Esophagus mucosa (tissue), 1 donor: ENCODE measurements at places on chromosomes 1 and 21.
A peak's percentile ranks its signal among the peaks of the same experiment; 100 is the strongest.

- ATAC-seq = no peak
Observed at GRCh38 chr1:32622806-32623681, 27.3 kb downstream of the ZBTB8OS start.

DNA sequence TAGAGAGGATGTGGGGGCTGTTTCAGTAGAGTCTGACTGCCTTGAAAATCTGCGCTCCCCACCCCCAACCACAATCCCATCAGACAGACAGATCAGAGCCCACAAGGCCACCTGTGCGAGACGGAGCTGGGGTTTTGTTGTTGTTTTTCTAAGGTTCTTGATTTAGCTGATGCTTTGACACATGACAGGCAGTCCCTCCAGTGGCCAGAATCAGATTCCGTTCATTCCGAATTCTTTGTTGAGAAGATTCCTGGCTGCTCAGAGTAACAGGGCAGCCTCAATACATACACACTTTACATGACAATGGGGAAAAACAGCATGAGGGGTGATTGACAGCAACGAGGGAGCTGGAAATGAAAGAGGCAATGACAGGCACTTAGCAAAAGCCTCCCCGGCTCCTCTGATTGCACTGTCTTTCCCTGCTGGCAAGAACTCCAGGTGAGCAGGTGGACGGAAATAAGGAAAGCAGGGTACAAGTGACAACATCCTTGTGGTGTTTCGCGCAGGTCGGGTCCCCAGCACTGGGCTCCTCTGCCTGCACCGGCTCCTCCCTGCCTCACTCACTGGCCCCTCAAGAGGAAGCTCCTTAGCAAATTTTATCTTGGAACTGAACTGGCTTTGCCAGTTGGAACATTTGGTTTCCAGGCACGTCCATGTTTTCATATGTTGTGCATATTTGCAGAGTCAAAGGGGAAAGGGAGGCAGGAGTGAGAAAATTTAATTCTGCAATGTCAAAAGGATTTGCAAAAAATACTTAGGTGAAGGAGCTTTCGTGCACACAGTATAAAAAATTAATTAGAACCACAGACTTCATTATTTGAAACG lies 148.7 kb downstream of the PGBD5 start:
- ATAC-seq = no peak

GRCh38 chr1:30535595-30536325 lies 187.6 kb downstream of the MATN1 start:
- ATAC-seq = no peak

DNA sequence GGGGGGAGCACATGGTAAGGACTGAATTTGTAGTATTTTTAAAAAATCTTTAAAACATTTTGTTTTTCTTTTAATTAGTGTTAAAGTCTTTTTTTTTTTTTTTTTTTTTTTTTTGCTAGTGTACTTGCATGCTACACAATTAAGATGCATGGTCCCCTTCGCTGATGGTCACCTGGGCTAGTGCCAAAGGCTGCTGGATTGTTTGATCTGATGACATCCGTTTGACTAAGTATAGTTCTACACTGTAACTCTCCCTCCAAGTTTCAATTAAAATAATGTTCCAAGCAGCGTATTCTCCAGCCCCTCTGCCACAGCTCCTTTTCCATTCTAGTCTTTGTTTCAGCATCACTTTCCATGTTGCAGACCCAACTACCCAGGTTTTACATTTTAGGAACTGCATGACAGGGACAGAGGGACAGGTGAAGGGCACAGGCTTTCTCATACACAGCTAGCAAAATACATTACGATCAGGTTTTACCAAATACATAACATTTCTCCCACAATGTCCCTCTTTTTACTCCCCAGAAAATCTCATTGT lies 852 bp upstream of the RAVER2 start:
- peak; percentile 5 for ATAC-seq

GRCh38 chr1:200525090-200525987 lies 95.2 kb downstream of the KIF14 start:
- no peak for ATAC-seq

DNA sequence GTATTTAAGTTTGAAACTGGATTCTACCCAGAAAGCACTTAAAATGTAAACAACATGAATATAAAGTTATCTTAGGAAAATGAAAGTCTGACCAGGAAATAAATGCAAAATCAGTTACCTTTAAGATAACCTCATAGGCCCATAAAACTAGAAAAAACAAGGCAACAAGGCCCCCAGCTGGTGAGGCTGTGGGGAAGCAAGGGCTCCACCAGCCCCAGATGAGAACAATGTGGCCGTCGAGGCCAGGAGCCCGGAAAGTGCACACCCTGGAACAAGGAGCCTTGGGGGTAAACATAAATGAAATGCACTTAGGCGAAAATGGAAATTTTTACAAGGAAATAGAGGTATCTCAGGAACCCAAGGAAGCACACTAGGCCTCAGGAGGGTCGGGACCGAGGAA lies 37.9 kb upstream of the BMP8B start:
- no peak for ATAC-seq

DNA sequence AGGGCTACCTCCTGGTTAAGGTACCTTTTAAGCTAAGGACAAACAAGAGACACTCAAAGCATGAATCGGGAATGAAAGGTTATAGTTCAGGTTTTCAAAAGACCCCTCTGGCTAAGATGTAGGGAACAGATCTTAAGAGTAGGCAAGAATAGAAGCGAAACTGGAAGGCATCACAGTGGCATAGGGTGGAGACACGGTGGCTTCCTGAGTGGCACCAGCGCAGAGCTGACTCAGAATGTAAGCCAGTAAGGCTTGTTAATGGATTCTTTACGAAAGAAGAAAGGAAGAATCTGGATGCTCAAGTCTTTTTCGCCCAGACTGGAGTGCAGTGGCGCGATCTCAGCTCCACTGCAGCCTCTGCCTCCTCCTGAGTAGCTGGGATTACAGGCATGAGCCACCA lies 21.2 kb downstream of the PADI6 start:
- peak; percentile 31 for ATAC-seq

- ATAC-seq = no peak
Observed at GRCh38 chr1:212918824-212919223, 31.5 kb upstream of the VASH2 start.

GRCh38 chr1:181504399-181504842 lies 21.1 kb downstream of the CACNA1E start:
- no peak for ATAC-seq

DNA sequence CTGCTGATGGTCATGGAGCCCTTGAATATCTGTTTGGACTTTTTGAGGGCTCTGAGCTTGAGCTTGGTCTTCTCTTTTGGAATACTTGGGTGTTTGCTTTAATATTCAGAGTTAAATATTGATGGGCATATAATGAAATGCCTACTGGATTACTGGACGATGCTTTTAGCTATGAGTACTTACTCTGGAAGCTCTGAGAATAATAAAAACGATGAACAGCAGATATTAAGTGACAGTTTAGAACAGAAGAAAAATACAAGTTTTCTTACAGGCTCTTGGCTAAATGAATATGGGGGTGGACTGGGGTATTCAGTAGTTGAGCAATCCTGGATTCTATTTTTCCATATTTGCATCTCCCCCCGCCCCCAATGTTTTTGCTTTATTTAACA lies 20.7 kb downstream of the GALNT2 start:
- no peak for ATAC-seq

GRCh38 chr1:165562571-165562970 lies 18.8 kb downstream of the LRRC52 start:
- no peak for ATAC-seq

- ATAC-seq = peak; percentile 32
Observed at GRCh38 chr1:23168079-23168444, 594 bp downstream of the LUZP1 start.

GRCh38 chr1:118247593-118247992 lies 62.6 kb upstream of the SPAG17 start:
- ATAC-seq = peak; percentile 57
